A549 treated with DMSO at 1 μM for 4 hours (cell line): ENCODE measurements at places on chromosomes 2 and 18. TPM values are rescaled to one million over a fixed set of nuclear protein-coding genes. Genes with fewer than 3 reads are reported as not detected.

Gene CRACDL
- total RNA-seq, result 0.36 to 0.93 TPM (median 0.57 TPM) in 5 replicates

Gene DUSP11
- total RNA-seq, result 38.1 to 47.2 TPM (median 44.0 TPM) in 5 replicates

Gene ESPNL
- 0.06 to 0.46 TPM (median 0.18 TPM) in 5 replicates for total RNA-seq

Gene BARD1
- 4.6 to 9.3 TPM (median 7.6 TPM) in 5 replicates for total RNA-seq

Gene LYPD6B
- total RNA-seq, result not detected in 5 replicates

Gene ALK
- total RNA-seq, result 0.04 TPM in 1 of 5 replicates, not detected in the others

Gene HOXD13
- total RNA-seq, result 0.22 to 0.32 TPM (median 0.24 TPM) in 5 replicates

Gene ELOA2
- not detected in 5 replicates for total RNA-seq

Gene PRKAG3
- not detected in 5 replicates for total RNA-seq

Gene ACTG2
- 0.10 to 0.38 TPM (median 0.17 TPM) in 5 replicates for total RNA-seq

Gene NAT8
- not detected in 5 replicates for total RNA-seq

Gene LAPTM4A
- 220 to 278 TPM (median 252 TPM) in 5 replicates for total RNA-seq

Gene IL1RL2
- total RNA-seq, result not detected in 5 replicates

Gene KCNIP3
- 0.89 to 2.1 TPM (median 1.6 TPM) in 5 replicates for total RNA-seq

Gene NAB1
- 28.7 to 45.4 TPM (median 40.1 TPM) in 5 replicates for total RNA-seq

Gene PAX8
- total RNA-seq, result 0.55 to 1.5 TPM (median 0.63 TPM) in 5 replicates

Gene AP1S3
- total RNA-seq, result 23.7 to 33.6 TPM (median 31.4 TPM) in 5 replicates

Gene COL3A1
- 0.22 to 0.26 TPM (median 0.25 TPM) in 5 replicates for total RNA-seq

Gene PARD3B
- 0.61 to 1.5 TPM (median 0.83 TPM) in 5 replicates for total RNA-seq

Gene GPBAR1
- total RNA-seq, result 0.07 to 0.23 TPM (median 0.15 TPM) in 5 replicates

Gene EMX1
- total RNA-seq, result 0.07 to 0.38 TPM (median 0.10 TPM) in 4 of 5 replicates, not detected in the other

Gene UGT1A8
- 0.08 to 0.26 TPM in 2 of 5 replicates, not detected in the others for total RNA-seq

Gene CFAP221
- 0.17 to 0.47 TPM (median 0.33 TPM) in 5 replicates for total RNA-seq

Gene DNAJB2
- 46.4 to 58.3 TPM (median 54.4 TPM) in 5 replicates for total RNA-seq

Gene NRP2
- total RNA-seq, result 106 to 191 TPM (median 159 TPM) in 5 replicates

Gene MC4R
- 0.08 TPM in 1 of 5 replicates, not detected in the others for total RNA-seq
